NCI-H187 treated with DMSO at 0.1 percent for 48 hours (cell line): ENCODE measurements at places on chromosomes 1 and 21.

GRCh38 chr1:29767088-29767685 is 530.9 kb downstream of the PTPRU start:
- no peak for DNase-seq

DNA sequence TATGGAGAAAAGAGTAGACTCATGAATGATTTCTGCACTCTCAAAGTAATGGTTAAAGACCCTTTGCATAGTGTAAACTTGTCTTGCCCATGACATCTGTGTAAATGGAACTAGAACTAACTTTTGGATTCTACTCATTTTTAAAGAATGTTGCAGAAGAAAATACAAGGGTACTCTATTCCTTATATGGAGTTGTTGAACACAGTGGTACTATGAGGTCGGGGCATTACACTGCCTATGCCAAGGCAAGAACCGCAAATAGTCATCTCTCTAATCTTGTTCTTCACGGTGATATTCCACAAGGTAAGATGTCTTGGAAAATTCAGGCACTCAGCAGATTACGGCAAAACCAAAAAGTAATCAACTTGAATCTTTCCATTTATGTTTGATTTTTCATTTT is 19.8 kb downstream of the CCT8 start:
- DNase-seq = no peak

- DNase-seq = no peak
These were observed 3.0 kb upstream of the IPP start for GRCh38 chr1:45753248-45754037.

DNA sequence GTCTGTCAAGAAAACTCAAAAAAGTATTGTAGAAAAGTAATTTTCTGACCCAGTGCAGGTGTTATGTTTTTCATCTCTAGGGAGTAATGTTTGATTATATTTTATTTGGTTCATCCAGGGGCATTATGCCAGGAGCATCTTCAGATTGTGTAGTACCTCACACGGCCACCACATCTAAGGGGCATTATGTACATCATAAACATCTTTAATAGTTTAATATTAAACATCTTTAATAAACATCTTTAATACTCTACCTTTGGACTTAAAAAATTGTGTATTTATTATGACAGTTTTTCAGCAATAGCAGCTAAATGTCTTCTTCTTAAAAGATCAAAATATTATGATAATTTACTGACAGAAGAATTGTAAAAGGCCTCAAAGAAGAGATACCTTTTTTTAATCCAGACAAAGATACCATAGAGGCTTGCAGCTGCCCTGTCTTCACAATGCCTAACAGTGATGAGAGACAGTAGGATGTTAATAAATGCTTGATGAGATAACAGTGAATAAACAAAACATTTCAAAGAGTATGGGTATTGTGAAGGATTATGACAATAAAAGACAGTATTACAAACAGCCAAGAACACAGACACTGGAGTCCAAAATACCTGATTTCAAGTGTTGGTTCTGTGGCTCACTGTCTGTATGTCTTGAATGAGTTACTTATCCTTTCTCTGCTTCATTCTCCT is 240.9 kb upstream of the ADGRL2 start:
- DNase-seq = no peak

DNA sequence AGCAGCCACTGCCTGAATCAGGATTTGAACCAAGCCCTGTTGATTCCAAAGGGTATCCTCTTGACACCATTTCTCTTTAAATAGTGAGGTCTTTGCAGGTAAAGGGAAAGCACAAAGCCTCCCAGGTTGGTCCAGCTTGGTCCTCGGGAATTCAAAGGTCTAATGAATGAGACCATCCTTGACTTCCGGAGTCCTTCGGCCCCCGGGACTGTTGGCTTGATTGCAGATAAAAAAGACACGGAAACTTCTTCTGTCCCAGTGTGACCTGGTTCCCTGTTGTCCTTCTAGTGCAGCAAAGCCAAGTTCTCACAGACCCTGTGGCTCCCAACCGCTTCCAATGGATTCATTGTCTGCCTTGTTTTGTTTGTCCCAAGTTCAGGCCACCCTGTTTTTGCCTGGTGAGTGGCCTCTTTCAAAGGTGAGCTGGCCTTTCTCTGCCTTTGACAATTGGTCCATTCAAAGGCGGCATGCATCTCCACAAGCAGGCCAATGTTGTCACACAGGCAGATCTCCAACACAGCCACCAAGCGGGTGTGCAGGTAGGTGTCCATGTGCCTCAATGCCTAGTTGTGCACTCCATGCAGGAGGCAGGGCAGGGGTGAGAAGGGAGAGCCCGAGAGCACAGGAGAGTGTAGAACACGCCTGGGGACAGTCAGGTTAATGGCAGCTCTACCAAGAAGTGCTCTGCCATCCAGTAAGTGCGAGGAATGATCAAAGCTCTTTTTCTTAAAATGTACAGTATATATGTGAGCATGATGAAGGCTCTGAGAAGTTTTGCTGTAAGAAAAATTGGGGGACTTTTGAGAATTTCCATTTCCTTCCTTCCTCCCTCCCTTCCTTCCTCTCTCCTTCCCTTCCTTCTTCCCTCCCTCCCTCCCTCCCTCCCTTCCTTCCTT is 82.1 kb upstream of the ZBTB40 start:
- no peak for DNase-seq

- DNase-seq = no peak
These were observed 2.4 kb downstream of the PARP1 start for GRCh38 chr1:226405411-226405988.

DNA sequence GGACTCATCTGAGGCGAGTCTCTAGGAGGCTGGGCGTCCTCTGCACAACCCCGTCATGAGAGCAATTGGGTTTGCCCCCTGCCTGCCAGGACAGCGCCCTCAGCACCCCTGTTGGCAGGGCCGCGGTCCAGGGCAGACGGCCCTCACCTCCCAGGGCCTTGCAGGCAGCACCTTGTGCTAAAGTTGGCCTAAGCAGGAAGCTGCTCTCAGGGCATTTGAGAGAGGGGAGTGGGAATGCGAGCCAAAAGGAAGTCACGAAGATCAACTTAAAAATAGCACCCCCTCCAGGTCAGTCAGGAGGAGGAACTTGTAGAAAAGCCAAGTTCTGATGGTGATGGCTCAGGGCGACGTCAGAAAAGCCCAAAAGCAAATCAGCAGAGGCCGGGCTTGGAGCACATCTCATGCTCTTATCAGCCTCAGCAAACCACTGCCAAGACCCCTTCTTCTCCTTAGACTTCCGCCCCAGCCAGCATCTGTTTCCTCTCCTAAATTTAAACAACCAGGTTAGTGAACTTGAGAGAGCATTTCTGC is 12.6 kb upstream of the ADORA3 start:
- DNase-seq = no peak

- DNase-seq = no peak
These were observed 199.0 kb downstream of the LBR start for GRCh38 chr1:225228871-225229303.

- no peak for DNase-seq
These were observed 42.4 kb downstream of the PDE9A start for GRCh38 chr21:42695697-42696380.

GRCh38 chr1:147634645-147635044 is 35.7 kb downstream of the ACP6 start:
- DNase-seq = no peak

- no peak for DNase-seq
These were observed 5.3 kb upstream of the C1orf174 start for GRCh38 chr1:3905266-3905952.

GRCh38 chr1:90783181-90783580 is 66.1 kb upstream of the BARHL2 start:
- no peak for DNase-seq

DNA sequence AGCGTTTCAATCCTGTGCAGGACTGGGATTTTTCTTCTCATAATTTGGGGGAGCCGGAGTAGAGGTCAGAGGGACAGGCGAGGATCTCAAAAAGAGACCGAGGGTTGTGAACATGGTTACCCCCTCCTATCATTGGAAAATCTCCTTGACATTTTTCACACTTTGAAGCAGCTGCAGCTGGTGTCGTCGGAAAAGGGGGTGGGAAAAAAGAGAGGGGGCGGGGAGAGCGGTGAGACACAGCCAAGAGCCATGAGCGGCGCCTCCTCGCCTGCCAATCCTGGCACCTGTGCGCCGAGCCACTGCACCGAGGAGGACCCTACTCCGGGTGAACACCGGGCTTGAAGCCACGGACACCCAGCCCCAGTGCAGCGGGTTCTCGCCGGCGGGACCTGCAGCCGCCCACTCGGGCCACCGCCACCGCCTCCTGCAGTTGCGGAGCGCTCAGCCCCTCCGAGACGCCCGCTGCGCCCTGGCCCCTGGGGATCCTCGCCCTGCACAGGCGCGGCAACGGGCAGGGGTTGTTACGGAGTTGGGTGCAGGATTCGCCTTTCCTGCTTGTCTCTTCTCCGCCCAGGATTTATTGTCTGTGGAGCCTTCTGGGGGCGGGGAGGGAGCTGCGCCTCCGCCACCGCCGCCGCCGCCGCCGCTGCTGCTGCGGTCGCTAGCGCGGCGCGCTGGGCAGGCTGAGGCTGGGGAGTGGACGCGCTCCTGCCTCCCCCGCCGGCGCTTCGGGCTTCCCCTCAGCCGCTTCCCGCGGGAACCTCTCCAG is at the start of gene LRRC7:
LRRC7 (plus strand) TSS at position 271 of the 769 bp plus-strand sequence. CDS start 718 bp downstream, outside the sequence.
- DNase-seq = no peak

- DNase-seq = no peak
These were observed 380.7 kb upstream of the NR5A2 start for GRCh38 chr1:199646761-199647160.

DNA sequence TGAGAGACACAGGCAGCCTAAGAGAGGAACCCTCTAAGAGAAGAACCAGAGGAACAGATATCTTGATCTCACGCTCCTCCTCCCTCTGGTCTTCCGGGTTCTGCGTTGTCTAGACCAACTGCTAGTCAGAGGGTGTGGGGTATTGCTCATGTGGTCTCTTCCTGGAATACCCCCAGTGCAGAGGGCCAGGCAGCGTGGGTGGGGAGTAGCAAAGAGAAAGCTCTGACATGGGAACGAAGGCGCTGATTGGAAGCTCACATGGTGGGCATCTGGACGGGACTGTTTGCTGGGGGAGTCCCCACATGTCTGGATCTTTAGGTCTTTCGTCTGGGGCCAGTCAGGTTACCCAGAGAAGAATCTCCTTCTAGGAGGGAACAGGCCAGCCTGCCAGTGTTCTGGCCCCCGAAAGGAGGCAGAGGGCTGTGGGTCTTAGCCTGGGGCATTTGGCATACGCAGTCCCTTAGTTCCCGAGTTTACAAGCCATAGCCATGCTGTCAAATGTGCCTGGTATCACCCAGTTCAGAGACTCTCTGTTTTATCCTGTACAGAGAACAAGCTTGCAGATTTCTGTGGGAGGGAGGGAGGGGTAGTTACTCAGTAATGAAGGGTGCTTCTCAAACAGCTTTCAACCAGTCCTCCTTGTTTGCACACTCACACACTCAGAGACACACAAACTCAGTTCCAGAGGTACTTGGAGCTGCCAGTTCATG is 18.3 kb upstream of the IL6R start:
- no peak for DNase-seq

- no peak for DNase-seq
These were observed 24.4 kb downstream of the FAAP20 start for GRCh38 chr1:2170211-2170610.

GRCh38 chr1:76053021-76053420 is 21.5 kb upstream of the ST6GALNAC3 start:
- no peak for DNase-seq

DNA sequence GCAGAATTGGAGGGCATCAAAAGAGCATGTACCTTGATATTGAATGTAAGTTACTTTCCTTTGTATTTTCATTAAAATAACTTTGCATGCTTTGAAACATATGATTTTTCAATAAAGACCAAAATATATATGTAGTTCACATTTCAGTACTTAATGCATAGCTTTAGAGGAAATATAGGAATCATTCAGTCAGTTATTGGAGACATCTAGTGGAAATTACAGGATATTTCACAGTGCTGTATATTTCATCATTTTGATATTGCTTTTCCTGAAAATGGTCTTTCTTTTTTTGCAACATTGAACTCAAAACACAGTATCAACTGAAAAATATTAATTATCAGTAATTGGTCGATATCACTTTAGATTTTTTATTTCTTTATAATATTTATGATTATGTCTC is 375.8 kb downstream of the NCAM2 start:
- DNase-seq = no peak

- no peak for DNase-seq
These were observed 7.1 kb upstream of the UBXN10 start for GRCh38 chr1:20178634-20179370.

DNA sequence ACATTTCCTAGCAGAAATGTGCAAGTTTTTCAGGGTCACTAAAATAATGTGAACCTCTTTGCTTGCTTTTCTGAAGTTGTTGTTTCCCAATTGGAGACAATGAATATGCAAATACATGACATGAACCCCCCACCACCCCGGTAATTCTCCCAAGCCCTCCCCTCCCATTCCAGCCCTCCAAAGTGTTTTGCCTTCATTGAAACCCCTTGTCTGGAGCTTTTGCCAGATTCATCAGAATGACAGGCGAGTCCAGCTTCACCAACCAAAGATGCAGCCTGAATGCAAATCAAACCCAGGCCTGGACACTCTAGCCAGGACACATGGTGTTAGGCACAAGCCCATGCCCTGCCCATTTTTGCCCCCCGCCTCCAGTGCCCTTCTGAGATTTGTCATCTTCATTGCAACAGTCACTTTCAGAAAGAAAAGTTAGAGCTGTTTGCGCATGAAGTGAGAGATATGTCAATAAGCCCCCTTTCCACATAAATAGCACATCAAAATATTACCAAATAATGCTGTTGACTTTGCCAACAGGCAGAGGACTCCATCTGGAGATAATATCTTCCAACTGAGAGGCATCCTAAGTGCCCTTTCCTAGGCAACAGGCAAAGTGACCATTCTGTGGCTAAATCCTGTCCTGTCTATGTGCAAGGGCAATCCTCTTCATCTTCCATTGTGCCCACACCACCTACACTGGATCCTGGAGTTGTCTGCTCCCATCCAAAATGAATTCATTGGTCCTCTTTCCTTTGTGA is 145.6 kb upstream of the NFIA start:
- DNase-seq = no peak

GRCh38 chr1:61085206-61085982 is 3.0 kb downstream of the NFIA start:
- DNase-seq = no peak

- no peak for DNase-seq
These were observed 23.6 kb upstream of the ADGRB2 start for GRCh38 chr1:31787786-31788137.

DNA sequence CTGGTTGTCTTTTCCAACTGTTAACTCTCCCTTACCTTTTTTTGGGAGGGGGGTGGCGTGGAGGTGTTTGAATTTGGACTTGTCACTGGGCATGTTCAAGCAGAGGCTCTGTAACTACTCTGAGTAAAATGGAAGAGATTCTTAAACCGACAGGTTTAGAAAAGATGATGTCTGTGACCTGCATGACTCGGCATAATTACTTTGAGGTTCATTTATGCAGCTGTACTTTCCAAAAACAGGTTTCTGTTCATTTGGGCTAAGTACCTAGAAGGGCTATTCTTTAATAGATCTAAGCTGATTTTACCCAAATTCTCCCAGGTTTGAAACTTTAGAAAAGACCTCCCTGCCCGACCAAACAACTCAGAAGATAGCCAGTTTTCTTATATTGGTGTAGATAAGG is 80.3 kb downstream of the SLC35A3 start:
- no peak for DNase-seq

- no peak for DNase-seq
These were observed 93.7 kb downstream of the VAV3 start for GRCh38 chr1:107871259-107871658.
